Mesenteric fat pad (tissue), 1 donor: ENCODE measurements at places on chromosomes 7 and 10. TPM values are rescaled to one million over a fixed set of nuclear protein-coding genes. Genes with fewer than 3 reads are reported as not detected.

GRCh38 chr10:1667392-1667791 lies 69.9 kb downstream of the ADARB2 start:
- DNase-seq: no peak

DNA sequence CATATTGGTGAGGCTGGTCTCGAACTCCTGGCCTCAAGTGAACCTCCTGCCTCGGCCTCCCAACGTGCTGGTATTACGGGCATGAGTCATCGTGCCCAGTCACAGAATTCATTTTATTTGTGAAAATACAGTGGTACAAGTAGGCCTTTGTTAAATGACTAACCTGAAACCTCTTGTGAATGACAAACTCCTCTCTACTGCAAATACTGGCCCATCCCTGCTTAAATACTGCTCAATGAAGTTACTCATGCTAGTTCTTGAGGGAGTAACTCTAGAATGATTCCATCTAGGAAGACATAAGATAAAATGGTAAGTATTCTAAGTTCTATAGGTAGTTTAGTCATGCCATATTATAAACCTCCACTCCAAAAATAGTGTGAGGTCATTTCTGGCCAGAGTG lies 80.7 kb downstream of the UBE2H start:
- DNase-seq: no peak

- DNase-seq: peak; percentile 65
Observed at GRCh38 chr7:65972976-65973375, 9.0 kb downstream of the GUSB start.

METTL27 gene
- 1.7 TPM for total RNA-seq

DNA sequence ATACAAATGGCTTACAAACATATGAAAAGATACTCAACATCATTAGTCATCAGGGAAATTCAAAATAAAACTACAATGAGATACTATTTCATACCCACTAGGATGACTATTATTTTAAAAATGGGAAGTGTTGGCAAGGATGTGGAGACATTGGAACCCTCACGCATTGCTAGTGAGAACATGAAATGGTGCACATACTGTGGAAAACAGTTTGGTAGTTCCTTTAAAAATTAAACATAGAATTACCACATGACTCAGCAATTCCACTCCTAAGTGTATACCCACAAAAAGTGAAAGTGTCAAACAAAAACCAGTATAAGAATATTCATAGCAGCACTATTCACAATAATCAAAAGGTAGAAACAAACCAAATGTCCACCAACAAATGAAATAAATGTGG lies 48.5 kb upstream of the SHTN1 start:
- DNase-seq: no peak

CTAGE6 gene
- total RNA-seq: 0.29 TPM

DNA sequence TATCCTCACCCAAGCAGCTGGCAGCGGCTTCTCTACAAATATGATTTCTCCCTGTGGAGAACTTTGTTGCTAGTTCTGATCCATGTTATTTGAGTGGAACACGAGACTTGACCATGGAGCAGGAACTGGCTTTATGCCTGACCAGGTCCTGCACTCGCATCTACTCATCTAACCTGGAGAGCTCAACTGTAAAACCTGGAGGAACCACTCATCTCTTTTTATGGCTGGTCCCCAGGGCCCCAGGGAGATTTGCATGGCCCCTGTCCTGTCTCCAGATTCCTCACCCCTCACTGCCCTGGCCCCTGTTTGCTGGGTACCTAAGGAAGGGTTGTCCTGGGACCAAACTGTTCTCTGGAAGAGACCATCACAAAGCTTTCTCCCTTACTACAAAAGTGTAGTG lies 16.0 kb downstream of the TCAF1 start:
- DNase-seq: no peak

AQP1 gene
- 140 TPM for total RNA-seq

MUC3A gene
- 1.3 TPM for total RNA-seq

GRCh38 chr7:55016061-55016745 lies 2.6 kb upstream of the EGFR start:
- no peak for DNase-seq

DNA sequence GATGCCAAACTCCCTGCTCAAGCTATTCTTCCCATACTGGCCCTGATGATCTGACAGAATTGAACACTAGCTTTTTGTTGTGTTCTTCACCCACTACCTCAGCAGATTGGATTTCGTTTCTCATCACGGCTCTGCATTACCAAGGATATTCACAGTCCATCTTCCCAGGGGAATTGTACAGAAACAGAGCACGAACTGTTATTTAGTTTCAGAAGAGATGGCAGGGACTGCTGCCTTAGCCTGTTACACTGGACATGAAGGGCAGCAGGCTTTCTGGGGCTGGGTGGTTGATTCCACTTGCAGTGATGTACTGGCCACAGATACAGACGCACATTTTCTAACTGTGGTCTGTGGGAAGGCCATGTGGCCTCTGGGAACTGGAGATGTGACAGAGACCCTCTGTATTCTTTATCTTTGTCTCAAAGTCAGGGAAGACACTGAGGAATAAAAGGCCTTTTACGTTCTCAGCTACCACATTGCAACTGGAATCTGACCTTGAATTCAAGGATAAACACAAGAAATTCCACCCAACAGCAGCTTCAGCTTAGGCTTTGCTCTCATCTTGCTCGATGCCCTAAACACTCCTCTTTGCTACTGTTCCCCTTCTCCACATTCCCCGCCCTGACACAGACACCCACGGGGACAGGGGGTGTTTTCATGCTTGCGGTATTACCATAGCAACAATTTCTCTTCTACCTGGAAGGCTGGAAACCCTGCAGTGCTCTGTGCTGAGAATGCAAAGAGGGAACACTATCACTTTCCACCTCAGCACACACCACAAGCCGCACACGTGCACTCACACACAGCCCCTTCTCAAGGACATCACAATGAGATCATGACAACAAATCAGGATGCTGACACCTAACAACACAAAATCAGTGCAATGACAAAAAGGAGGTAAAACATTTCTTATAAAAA lies 81.7 kb downstream of the RNF216 start:
- DNase-seq: peak; percentile 28

- peak; percentile 28 for DNase-seq
Observed at GRCh38 chr7:98559958-98560357, 57.1 kb upstream of the NPTX2 start.

LBX1 gene
- total RNA-seq: 0.10 TPM

- no peak for DNase-seq
Observed at GRCh38 chr7:150329331-150330120, 6.2 kb upstream of the ACTR3C start.

DNA sequence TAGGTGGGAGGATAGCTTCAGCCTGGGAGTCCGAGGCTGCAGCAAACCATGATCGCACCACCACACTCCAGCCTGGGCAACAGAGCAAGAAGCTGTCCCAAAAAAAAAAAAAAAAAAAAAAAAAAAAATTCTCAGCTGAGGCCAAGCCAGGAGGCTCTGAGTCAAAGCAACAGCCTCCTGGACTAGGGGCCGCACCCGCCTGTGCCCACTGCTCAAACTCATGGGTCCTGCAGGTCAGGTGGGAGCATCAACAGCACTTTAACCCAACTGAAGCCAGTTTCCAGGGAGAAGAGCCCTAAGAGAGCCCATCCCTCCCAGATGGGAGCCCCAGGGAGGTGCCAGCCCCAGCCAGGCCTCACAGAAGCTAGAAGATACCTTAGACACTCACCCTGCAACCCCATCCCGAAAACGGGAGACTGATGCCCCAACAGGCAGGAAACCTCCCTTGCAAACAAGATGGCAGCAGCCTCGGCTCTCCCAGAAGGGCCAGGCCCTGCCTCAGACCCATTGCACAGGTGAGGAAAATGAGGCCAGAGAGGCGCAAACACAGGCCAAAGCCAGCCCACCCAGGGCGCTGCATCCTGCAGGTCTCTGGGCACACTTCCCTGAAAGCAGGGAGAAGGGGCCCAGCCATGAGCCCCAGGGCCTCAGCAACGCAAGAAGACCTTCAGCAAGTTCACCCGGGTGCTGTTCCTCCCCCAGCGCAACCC lies 11.0 kb downstream of the PDGFA start:
- no peak for DNase-seq

DNA sequence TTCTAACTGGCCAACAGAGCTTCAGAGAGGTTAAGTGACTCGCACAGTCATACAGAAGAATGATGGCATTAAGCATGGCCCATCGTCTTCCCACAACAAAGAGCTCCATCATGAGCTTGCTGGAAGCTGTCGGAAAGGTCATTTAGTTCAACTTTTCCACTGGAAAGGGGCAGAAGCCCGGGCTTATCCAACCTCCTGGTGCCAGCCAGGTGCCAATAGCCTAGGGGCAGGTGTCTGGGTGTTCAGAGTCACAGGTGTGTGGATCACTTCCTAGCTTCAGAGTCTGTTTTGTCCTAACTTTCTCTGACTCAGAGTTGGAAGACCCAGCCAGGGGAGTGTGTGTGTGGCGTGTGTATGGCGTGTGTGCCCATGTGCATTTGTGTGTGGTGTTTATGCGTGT lies 1.3 kb upstream of the TRPV6 start:
- DNase-seq: peak; percentile 47

MCM10 gene
- total RNA-seq: 1.2 TPM

DNA sequence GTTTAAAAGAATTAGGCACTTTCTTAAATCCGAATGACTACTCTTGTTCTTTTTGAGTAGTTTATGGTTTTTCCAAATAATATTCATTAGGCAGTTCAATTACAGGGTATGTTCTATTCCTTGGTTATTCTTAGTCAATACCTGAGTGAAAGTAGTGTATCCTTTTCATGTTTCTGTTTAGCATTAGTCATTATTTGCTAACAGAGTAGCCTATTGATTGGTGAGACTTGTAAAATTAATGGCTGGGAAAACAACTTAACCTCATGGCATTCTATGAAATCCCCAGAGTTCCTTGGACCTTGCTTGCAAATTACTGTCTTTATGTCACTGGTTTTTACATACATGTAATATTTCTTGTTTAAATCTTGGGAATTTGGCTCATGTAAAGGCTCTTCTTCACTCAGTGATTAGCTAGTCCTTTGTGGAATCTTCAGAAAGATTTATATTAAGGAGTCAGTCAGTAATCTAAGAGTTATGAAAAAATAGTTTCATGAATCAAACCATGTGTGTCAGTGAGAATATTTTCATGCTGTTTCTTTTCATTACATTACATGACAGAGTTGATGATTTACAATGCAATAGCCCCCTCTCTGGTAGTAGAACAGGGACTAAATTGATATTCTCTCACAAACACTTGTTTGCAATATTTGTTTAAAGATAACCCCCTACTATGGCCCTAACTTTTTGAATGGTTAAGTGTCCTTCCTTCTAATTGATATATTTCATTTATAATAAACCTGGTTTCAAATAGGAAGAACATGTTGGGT lies 81.5 kb upstream of the LRRTM3 start:
- no peak for DNase-seq

HNRNPH3 gene
- total RNA-seq: 91.4 TPM

ETV1 gene
- total RNA-seq: 5.7 TPM
